ENCODE measurements at places on chromosomes 3 and 15.

- DNase-seq, result no peak
These were observed 8.2 kb upstream of the PSTPIP1 start for GRCh38 chr15:76986743-76987142.

DNA sequence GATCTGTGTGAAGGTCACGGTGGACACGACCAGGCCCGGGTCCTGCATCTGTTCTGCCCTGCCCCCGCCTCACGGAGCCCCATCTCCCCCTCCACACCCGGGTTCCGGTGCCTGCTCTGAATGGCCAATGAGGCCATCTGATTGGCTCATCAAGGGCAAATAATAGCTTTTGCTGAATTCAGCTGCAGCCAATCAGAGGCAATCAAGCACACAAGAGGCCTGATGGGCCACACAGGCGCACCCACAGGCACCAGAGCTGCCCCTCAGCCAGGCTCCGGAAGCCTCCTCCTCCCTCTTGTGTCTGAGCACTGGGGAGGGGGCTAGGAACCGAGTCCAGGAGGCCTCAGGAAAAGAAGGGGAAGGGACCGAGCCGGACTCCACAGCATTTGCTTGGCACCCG, 49.5 kb downstream of the CACNA2D2 start:
- DNase-seq, result no peak

DNA sequence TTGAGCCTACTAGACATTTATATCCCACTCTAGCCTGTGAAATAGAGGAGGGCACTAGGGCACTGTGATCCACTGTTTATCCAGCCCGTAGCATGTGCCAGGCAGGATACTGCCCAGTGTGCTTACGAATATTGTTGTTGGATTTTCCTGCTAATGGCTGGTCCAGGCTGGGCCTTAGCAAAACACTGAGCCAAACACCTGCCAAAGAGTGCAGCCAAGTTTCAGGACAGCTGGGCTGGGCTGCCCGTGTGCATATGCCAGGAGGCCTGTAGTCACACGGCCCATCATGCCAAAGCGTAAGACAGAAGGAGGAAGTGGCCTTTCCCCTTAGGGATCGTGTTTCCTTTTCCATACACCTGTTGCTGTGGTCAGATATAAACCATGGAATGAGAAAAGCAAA, 54.5 kb upstream of the ABHD10 start:
- DNase-seq, result no peak

GRCh38 chr15:77028451-77029165, 33.7 kb downstream of the PSTPIP1 start:
- no peak for DNase-seq

GRCh38 chr15:88043396-88043795, 213.1 kb downstream of the NTRK3 start:
- no peak for DNase-seq

GRCh38 chr15:33145447-33145846, 49.1 kb downstream of the FMN1 start:
- no peak for DNase-seq

GRCh38 chr3:9324944-9325343, 37.9 kb upstream of the THUMPD3 start:
- DNase-seq, result no peak

GRCh38 chr3:114716126-114716525, 422.3 kb downstream of the TIGIT start:
- no peak for DNase-seq

Data from iris pigment epithelial cell (primary cell).